ENCODE measurements at places on chromosomes 3 and 15. TPM values are rescaled to one million over a fixed set of nuclear protein-coding genes. Genes with fewer than 3 reads are reported as not detected.

The GRAMD2A gene
- total RNA-seq, result not detected

The HRG gene
- not detected for total RNA-seq

The HYAL3 gene
- total RNA-seq, result 1.6 TPM

The FAN1 gene
- 8.2 TPM for total RNA-seq

The PLCH1 gene
- 0.32 TPM for total RNA-seq

The ANP32A gene
- total RNA-seq, result 155 TPM

The DNAH12 gene
- 0.16 TPM for total RNA-seq

The APBA2 gene
- 0.16 TPM for total RNA-seq

The PLA2G4D gene
- not detected for total RNA-seq

The UBA5 gene
- total RNA-seq, result 36.5 TPM

The ZNF385D gene
- 6.2 TPM for total RNA-seq

The NDN gene
- 50.4 TPM for total RNA-seq

The NANOGP8 gene
- not detected for total RNA-seq

The ITIH1 gene
- not detected for total RNA-seq

The PGBD4 gene
- total RNA-seq, result 1.9 TPM

The SHC4 gene
- total RNA-seq, result 3.2 TPM

The SLC12A8 gene
- 0.28 TPM for total RNA-seq

The ECE2 gene
- not detected for total RNA-seq

The CFAP92 gene
- 0.51 TPM for total RNA-seq

The GOLGA8T gene
- 0.13 TPM for total RNA-seq

The CADPS gene
- 12.0 TPM for total RNA-seq

The NOX5 gene
- not detected for total RNA-seq

The HYKK gene
- 4.3 TPM for total RNA-seq

The FES gene
- 10.1 TPM for total RNA-seq

Data from heart right ventricle (tissue), 16 donors.